ENCODE measurements at places on chromosomes 1 and 21. TPM values are rescaled to one million over a fixed set of nuclear protein-coding genes. Genes with fewer than 3 reads are reported as not detected.

The MEGF6 gene
- 15.0 TPM for polyA plus RNA-seq

DNA sequence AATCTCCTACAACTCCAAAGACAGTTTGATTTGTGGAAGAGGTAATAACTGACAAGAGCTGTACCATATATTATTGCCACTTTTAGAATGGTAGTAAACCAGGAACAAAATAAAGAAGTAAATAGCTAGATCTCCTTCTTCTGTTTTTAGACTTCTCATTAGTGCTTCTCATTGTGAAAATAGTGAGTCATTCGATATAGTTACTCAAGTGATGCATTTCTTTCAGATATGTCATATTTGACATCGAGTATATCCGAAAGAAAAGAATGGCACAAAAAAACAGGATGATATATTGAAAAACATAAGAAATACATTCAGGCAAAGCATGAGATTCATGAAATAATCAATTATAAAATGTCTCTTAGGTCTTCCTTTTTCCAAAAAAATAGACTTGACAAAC is 1346.1 kb downstream of the BRINP3 start:
- DNase-seq, result no peak

- no peak for DNase-seq
These were observed 223.2 kb downstream of the FOXD2 start for GRCh38 chr1:47661040-47661439.

DNA sequence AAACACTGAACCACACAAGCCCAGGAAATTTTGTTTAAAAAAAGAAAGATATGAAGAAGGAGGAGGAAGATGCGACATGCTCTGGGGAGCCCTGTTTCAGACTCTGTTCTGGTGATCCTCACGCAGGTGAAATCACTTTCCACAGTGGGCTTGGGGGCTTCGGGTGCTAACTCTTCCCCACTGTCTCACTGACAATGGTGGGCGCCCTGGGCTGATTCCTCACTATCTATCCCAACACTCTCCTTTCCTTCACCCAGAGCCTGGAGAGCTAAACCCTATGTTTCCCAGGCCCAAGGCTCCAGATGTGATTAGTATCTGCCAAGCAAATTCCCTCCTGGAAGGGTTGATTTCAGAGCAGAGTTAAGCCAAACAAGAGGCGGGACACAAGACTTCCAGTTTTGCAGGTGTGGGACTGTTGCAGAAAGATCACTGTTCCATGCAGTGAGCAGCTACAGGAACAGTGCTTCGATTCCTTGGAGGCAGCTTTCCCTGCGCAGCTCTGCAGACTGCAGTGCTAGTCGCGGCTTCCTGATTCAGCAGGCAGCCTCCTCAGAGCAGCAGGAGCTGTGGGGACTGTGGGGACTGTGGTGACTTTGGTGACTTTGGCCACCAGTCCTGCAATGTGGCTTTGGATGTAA is 168.3 kb downstream of the RHOU start:
- no peak for DNase-seq
